Right ventricle myocardium inferior (tissue), 1 donor: ENCODE measurements at places on chromosomes 11 and 22. TPM values are rescaled to one million over a fixed set of nuclear protein-coding genes. Genes with fewer than 3 reads are reported as not detected.

DMC1 gene
- 0.46 TPM for total RNA-seq

SLC1A2 gene
- 3.8 TPM for total RNA-seq

ASRGL1 gene
- total RNA-seq = 4.7 TPM

IL18 gene
- 1.8 TPM for total RNA-seq

HIRA gene
- total RNA-seq = 17.4 TPM
